Stimulated activated CD4-positive, alpha-beta T cell treated with anti-CD3 and anti-CD28 coated beads, Interleukin-2, amount 100 ng/mL, for 24 hours (primary cell): ENCODE measurements at places on chromosomes 1 and 21.

GRCh38 chr21:42561762-42562650 lies 48.4 kb downstream of the SLC37A1 start:
- no peak for DNase-seq

DNA sequence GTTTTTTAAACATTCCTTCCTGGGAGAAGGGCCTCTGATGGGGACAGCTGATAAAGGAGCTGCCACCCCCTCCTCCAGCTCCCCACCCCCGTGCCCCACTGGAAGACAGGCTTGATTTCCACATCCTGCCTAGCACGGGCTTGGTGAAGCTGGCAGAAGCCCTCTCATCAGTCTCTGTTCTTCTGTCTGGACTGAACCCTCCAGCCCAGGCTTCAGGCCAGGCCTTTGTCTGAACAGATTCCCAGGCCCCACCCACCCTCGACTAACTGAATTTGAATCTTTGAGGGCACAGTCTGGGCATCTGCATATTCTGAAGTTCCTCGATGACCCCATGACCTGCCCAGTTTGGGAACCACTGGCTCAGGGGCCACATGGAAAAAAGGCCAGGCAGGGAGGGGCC lies 75.3 kb downstream of the CD58 start:
- no peak for DNase-seq

- no peak for DNase-seq
These were observed 664.4 kb downstream of the LMO4 start for GRCh38 chr1:87993051-87993450.

DNA sequence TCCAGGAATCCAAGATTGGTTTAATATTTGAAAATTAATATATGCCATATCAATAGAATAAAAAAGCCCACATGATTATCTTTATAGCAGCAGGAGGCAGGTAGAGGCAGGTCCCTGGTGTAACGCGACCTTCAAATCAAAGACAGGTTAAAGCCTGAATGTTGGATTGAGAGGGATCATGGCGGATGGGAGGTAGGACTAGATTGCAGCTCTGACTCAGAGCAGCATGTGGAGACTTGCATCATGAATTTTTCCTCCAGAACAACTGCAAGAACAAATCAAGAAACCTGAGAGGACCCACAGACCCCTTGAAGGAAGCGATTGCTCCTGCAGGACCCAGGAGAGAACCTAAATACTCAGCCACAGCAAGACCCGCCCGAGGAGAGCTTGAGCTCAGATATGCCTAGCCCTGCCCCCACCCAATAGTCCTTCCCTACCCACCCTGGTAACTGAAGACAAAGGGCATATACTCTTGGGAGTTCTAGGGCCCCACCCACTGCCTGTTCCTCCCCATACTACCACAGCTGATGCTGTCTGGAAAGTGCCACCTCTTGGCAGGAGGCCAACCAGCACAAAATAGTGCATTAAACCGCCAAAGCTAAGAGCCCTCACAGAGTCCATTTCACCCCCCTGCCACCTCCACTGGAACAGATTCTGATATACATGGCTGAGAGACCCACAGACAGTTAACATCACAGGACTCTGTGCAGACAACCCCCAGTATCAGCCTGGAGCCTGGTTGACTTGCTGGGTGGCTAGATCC lies 19.5 kb downstream of the S100B start:
- no peak for DNase-seq

DNA sequence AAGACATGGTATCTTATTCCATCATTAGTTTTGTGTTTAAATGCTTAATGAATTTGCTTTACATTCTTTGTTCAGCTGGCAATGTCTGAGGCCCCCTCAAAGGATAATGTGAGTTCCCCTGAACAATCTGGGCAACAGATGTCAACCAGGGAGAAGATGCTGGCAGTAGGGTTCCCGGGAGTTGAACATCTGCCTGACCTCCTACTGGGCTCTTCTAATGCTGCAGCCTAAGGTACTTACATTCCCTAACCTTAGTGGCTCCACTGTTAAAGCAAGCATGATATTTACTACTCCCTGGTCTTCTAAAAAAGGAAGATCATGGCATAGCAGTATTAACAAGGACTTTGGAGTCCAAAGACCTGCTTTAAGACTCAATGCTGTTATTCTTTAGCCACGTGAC lies 574.9 kb upstream of the NR5A2 start:
- DNase-seq = no peak

GRCh38 chr1:185646202-185646683 lies 87.9 kb upstream of the HMCN1 start:
- no peak for DNase-seq

DNA sequence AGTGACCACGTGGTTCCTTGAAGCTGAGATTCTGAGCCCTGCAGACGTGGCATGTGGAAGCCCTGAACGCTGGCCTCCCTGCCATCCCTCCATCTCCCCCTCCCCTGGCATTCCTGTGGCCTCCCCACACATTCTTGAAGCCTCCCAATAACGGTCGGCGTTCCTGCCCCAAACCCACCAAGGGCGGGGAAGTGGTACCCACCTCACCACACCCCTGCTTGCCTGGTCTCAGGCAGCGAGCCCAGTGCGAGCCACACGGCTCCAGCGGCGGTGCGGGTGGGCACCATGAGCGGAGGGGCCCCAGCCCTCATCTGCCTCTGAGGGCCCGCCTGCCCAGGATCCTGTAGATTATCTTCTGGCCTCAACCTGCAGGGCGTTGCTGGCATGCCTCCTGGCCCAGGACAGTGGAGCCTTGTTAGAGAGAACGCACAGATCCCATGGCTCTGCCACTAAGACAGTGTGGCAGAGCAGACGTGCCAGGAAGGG lies 20.6 kb upstream of the PRELP start:
- no peak for DNase-seq

- DNase-seq = no peak
These were observed 429.6 kb downstream of the HLX start for GRCh38 chr1:221308534-221309511.
